Left kidney (tissue), 8 donors: ENCODE measurements at places on chromosomes 12 and 14.
A peak's percentile ranks its signal among the peaks of the same experiment; 100 is the strongest.

- no peak for DNase-seq
Observed at GRCh38 chr12:80293759-80294158, 150.3 kb upstream of the PTPRQ start.

DNA sequence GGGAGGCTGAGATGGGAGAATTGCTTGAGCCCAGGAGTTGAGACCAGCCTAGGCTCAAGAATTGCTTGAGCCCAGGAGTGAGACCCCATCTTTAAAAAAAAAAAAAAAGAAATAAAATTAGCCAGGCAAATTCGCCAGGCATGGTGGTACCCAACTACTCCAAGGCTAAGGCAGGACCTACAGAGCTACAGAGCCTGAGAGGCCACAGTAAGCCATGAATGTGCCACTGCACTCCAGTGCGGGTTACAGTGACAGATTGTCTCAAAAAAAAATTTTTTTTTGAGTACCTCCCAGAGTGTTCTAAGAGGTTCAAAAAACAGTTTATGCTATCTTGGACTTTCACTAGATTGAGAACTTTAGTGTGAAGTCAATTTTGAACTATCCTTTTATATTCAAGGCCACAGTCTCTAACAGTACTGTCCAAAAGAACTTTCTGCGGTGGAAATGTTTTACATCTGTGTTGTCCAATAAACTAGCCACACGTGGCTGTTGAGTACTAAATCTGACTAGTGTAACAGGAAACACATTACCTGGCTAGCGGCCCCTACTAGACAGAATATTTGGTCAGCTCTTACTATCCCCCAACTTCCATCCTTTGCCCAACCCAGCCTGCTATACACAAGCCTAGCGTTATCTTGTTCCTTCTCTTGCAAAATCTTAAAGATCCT lies 2.4 kb downstream of the RPL36AL start:
- no peak for DNase-seq

DNA sequence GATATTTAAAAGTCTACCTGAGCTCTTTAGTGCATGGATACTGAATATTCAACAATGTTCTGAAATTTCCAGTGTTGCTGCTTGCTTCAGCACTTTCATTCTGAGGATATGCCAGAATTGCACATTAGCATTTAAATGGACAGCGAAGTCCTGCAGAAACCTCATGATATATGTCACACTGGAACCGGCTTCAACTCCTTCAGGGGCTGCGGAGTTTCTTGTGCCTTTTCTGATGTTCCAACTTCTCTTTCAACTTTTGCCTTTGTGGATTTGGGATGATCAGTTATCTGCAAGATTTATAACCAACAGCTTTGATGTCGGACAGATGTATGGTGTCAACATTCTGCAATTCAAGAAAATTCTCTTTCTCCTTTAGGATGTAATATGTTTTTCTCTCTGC lies 142.5 kb upstream of the LMNTD1 start:
- DNase-seq, result peak; percentile 37

GRCh38 chr12:23722655-23723054 lies 226.8 kb downstream of the SOX5 start:
- no peak for DNase-seq

- DNase-seq, result no peak
Observed at GRCh38 chr14:78240567-78240966, 70.4 kb downstream of the NRXN3 start.

- no peak for DNase-seq
Observed at GRCh38 chr12:50058743-50059312, 1.4 kb downstream of the ASIC1 start.

DNA sequence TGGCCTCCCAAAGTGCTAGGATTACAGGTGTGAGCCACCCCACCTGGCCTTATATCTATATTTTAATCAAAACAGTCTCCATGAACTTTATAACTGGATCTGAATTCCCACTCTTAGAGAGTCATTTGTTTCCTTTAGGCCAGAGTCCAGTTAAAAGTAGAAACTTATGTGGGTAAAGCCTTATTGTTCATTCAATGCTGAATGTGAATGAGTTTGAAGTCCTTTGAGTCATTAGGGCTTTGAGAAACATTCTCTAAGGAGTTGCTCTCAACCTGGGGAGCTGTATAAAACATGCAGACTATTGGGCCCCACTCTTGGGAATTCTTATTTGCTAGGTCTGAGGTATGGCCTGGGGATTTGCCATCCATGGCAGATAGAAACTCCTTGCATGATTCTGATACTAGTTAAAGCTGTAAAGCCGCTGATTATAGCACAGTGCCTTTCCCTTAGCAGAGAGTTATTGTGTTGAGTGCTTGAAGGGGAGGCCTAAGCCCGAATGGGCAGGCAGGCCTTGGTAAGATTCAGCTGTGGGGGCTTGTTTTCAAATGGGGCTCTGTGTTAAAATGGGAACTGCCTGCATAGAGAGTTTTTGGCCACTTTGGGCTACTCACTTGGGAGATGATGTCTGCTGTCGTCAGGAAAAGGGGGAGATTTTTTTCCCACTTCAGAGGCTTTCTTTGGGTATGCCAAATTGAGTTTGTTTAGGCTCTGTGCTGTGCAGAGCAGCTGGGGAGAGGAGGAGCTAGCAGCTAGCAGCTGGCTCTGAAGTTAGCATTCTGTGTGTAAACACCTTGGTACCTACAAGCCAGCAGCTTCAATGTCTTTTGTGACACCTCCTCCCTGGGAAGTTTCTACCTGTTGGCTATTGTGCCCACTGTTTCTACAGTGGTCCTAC lies 117.5 kb downstream of the DACT1 start:
- no peak for DNase-seq

DNA sequence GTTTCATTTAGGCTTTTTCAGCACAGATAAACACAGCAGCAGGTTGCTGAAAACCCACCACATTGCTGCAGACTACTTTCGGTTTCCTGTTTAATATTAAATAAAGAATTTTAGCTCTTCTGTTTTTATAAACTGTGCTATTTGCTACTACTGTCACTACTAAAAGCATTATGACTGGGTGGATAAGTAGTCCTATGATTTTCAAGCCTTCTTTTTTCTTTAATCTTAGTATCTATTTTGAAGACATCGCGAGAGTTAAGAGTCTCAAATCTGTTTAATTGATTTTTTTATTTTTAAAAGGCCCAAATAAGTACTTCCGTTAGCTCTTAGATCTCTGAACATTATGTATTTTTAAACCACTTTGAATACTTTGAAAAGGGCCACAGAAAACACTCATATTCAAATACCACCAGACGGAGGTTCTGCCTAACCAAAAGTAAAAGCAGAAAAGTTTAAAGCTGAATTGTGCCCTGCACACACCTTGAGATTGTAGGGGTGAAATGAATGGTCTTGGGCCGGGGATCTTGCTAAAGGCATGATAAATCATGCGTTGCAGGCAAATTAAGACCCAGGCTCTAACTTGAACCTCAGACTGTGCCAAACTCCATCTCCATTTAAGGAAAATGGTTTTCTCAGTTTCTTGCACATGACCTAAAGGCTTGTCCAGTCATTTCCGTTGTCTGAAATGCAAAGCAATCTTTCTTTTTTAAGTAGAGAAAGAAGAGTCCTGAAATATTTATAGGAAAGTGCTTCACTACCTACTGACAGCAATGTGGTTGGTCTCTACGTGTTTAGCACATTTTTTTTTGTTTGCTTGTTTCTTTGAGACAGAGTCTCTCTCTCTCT lies 13.6 kb upstream of the FOXN3 start:
- no peak for DNase-seq

DNA sequence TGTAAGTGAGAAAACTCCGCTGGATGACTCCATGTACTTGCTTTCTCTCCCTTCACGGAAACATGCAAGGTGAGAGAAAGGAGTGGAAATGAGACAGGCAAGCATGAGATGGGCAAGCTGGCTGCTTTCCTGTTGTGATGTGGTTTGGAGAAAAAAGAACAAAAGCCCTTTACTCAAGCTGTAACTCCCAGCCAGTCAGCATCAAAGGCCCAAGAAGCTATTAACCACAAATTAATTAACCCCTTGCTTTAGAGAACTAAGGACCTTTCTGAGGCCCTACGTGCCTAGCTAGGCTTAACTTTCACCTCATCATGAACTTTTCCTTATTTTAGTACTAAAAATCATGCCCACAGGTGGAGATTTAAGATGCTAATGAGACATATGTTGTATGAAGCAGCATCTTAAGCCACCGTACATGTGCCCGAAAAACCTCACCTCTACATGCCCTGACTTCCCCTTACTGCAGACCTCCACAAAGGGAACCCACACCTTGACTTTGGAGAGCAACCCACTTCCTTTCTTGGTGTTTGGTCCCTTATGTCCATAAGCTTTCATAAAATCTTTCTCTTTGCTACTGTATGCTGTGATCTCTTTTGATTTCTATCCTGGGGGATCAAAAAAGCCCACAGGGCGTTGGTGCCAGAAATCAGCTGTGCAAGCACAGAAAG lies 87.0 kb downstream of the GALNT8 start:
- no peak for DNase-seq

GRCh38 chr14:94773655-94774343 lies 3.9 kb upstream of the GSC start:
- DNase-seq, result no peak

DNA sequence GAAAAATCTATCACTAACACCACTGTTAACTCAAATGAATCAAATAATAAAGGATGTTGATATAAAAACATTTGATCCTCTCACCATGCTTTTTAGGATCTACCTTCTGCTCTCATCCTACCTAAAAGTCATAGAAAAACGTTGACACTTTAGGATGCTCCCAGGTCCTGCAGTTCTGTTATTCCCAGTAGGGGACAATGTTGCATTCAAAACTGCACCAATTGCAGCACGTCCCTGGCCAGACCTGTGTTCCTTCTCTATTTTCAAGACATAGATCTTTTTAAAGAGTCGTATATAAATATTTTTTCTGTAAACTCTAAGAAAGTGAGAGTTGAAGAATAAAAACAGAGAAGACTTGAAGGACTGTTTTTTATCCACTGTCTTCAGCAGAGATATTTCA lies 8.8 kb downstream of the AICDA start:
- DNase-seq, result no peak

DNA sequence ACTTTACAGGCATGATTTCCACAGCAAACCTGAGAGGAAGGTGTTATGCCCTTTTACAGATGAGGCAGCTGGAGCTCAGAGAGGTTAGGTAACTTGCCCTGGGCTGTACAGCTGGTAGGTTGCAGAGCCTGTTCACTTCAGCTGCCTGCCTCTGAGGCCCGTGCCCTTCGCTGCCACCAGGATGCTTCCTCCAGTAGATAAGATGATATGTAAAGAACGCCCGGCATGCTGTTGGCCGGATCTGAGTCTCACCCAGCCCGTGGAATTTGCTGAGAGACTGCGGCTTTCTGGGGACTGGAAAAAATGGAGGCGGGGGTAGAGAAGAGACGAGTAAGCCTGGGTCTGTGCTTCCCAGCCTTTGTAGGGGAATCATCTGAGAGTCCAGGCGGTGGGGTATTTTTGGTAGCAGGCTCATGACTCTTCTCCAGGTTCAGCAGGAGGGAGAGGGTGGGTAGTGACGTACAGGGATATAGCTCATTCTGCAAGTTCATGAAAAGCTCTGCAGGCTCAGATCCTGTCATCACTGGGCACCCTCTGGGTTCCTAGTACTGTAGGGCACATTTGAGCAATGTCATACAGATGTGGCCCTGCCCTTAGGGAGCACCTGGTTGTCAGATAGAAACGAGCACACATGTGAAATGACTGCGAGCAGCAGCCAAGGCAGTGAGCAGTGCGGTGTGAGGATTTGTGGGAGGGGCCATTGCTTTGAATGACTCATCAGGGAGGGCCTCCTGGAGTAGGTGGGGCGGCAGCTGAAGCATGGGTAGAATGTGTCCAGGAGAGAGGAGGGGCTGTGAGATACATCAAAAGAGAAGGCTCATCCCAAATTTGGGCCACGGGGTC lies 159.4 kb downstream of the TSPAN9 start:
- DNase-seq, result no peak

DNA sequence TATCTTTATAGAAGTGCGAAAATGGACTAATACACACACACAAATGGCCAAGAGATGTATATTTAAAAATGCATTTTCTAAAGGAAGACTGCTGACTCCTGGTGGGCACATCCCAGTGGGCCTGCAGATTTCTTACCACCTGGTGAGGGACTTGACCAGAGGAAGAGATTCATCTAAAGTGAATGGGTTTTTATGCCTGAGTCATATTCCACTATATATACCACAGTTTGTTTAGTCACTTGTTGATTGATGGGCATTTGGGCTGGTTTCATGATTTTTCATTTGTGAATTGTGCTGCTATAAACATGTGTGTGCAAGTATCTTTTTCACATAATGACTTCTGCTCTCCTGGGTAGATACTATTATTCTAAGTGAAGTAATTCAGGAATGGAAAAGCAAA lies 277.3 kb downstream of the SLC16A7 start:
- no peak for DNase-seq

DNA sequence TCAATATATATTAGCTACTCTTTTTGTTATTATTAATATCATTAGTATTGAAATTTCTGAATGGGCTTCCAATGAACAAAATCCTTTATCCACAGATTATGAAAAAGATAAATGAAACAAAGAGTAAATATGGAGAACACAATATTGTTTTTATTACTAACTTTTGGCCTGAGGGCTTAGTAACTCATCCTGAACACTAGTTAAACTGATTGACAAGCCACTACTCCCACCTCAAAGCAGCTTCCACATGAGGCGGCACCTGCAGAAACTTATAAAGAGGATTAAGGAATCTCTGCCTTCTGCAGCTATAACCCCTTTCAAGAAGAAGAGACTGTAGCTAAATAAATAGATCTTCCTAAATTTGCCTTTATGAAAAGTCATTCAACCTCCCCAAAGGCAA lies 187.6 kb upstream of the ALG10 start:
- DNase-seq, result no peak

GRCh38 chr14:94677213-94677612 lies 65.0 kb downstream of the SERPINA3 start:
- DNase-seq, result no peak

DNA sequence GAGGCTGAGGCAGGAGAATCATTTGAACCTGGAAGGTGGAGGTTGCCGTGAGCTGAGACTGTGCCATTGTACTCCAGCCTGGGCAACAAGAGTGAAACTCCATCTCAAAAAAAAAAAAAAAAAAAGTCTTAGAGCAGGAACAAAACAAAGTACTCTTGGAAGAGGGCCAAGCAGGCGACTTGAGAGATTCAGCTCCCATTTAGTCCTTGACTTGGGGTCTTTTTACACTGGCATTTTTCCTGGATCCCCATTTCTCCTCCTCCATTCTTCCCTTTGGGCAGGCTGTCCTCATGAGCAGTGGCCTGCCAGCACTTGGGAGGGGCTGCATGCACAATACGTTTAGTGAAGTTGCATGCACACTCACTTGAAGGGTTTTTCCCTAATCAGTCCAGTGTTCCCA lies 72.9 kb downstream of the C14orf132 start:
- no peak for DNase-seq
